CD4-positive, alpha-beta T cell treated with Interleukin-10 for 1 hour (primary cell): ENCODE measurements at places on chromosomes 6 and 20.
A peak's percentile ranks its signal among the peaks of the same experiment; 100 is the strongest.

DNA sequence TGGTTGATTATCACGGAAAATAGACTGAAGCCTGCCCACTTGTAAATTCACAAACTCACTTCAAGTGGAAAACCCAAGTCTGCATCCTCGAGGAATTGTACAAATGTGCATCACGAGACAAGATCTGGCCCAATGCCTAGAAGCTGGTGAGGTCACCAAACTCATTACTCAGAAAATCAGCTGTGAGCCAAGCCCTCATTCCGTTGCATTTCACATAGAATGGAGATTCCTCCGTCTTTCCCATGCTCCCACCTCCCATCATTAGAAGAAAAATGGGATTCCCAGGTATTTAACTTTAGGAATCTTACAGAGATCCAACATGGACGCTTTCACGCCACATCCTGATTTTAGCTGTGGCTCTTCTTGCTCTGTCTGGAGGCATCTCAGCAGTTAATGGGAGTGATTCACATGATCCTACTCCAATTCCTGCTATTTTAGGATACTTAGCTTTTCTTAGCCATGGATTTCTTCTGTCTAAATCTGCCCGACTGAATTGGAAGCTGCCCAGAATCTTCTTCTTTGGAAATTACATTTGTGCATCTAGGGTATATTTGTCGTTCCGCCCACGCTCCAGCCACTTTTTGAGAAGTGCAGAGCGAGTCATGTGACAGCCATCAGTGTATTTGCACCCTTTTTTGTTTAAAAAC is 68.7 kb upstream of the STMND1 start:
- DNase-seq: no peak

DNA sequence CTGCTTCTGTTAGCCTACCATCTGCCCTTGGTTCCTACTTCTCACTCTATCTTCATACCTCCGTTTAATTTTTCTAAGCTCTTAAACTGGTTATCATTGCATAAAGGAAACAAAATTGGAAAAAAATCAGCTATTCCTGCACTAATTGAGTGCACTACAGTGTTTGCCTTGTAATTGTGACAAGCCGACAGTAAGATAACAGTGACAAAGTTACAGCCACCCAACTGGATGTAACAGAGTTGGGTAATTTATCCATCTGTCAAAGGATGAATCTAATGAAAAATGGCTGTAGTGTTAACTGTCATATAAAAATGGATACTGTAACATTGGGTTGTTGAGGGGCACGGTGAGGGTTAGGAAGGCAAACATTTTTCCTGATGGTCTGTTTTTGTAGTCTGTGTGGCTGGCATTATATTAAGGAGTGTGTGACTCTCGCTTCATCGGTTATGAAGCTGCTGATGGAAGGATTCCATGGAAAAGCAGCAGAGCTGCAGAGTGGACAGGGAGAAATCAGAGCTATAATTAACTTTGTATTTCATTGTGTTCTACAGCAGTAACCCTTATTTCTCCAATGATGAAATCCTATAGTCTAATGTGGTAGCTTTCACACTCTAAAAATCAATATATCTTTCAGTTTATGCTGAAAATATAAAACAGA is 12.7 kb downstream of the PBOV1 start:
- DNase-seq: no peak

DNA sequence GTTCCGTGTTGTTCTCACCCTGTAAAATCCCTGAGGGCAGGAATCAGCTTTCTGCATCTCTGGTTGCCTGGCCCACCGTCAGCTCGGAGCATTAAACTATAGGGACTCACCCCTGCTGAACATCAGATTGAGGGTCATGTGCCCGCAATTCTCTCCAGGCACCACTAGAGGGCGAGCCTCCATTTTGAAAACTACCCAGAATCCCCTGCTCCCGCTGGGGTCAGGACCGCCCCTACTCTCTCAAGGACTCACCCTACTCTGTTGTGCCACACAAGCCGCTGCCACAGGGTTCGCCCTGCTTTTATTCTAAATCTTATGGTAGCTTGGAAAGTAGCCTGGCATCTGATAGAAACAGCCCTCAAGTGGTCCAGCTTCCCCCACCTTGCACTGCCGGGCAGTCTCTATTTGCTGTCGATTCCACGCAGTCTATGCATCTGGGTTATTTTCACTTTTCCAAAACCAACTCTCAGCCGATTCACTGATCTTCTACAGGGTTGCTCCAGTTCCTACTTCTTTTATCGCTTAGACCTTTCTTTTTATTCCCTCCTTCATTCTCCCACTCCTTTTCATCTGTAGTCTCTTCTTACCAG is 244.1 kb upstream of the QKI start:
- peak; percentile 12 for DNase-seq

GRCh38 chr6:100796049-100796823 is 84.9 kb downstream of the ASCC3 start:
- no peak for DNase-seq

DNA sequence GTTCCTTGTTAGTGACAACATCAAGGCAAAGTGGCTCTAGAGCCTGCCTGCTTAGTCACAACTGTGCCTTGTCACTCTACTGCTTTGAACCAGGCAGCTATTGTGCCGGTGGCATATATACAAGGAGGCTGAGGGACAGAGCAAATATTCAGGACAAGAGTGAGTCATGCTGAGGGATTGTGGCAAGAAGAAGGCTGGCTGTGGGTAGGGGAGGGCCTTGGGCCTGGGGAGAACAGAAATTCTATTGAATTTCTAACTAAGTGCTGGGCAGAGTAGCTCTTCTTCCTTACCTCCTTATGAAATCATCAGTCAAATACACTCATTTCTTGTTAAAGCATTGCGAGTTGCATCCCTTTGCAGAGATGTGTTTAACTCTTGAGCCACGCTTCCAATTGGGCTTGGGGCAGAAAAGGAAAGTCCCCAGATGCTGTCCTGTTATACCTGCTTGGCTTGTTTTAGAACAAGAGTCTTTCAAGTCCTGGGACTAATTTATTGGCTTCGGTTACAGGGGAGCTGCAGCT is 59.7 kb downstream of the PFDN4 start:
- DNase-seq: no peak

GRCh38 chr6:113995634-113996033 is 24.7 kb upstream of the HDAC2 start:
- DNase-seq: no peak

DNA sequence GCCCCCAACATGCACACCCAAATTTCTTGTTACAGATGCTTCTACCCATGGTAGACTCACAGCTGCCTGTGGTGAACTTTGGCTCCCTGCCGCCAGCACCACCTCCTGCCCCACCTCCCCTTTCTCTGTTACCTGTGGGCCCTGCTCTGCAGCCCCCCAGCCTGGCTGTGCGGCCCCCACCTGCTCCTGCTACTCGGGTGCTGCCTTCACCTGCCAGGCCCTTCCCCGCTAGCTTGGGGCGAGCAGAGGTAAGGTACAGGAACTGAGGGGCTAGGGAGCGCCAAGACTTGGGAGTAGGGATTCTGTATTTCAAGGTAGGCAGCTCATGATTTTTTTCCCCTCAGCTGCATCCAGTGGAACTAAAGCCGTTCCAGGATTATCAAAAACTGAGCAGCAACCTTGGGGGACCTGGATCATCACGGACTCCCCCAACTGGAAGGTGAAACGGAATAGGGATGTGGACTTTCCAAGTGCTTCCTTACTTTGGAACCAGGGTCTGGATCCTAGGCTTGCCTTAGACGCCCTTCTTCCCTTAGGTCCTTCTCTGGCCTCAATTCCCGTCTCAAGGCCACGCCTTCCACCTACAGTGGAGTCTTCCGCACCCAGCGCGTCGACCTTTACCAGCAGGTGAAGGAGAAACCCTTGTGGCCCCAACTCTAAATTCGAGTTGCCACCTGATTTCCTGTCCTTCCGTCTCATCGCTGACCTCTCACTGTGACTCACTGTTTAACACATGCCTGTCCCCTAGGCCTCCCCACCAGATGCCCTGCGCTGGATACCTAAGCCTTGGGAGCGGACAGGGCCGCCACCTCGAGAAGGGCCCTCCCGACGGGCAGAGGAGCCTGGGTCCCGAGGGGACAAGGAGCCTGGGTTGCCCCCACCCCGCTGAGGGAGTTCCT is 15.5 kb downstream of the BAG6 start:
- DNase-seq: no peak

GRCh38 chr6:42935322-42935721 is 6.0 kb downstream of the CNPY3 start:
- DNase-seq: no peak

DNA sequence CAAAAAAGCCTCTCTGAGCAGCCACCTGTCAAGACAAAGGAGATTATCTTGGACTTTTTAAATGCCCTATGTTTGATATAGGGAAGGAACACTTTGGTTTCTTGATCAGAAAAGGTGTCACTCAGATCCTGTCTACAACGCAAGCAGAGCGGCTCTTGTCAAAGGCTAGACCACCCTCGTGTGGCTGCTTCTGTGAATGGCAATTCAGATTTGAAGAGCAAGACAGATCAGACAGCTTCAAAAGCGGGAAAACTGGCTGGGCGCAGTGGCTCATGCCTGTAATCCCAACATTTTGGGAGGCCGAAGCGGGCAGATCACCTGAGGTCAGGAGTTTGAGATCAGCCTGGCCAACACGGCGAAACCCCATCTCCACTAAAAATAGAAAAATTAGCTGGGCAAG is 10.1 kb upstream of the NXT1 start:
- peak; percentile 27 for DNase-seq

DNA sequence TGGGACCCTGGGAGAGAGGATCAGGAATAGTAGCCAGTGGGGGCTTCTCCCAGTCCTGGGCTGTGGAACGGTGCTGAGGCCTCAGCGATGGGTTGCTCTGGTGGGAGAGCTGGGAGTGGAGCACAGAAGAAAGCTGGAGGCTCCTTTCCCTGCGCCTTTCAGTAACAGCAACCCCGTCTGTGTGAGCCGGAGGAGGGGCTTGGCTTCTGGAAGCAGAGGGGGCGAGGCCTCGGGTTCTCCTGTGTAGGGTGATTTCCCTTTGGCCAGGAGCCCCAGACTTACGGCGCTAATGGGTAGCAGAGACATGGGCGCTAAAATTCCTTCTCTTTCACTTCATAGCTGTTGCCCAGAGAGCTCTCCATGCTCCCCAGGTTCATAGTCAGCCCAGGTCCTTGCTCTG is 55.0 kb downstream of the DAAM2 start:
- DNase-seq: no peak

- DNase-seq: no peak
Observed at GRCh38 chr6:38736951-38737350, 21.8 kb downstream of the DNAH8 start.

- DNase-seq: no peak
Observed at GRCh38 chr6:79392094-79392493, 145.1 kb downstream of the LCA5 start.

DNA sequence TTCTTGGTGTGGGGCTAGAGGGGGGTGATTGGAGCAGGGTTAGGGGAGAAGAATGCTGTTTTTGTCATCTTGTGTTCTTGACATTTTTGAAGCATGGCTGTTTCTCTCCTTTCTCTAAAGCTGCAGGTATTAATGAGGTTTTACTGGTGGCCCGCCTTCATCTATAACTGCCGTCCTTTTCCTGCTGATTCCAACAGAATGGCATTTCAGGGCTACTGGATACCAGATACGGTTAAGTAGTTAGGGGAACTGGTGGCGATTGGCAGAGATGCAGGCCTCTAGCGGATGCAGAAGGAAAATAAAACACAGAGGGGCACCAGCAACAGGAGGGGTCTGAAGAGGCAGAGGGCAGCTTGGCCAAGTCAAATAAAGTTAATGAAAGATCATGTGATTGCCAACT is 89.7 kb upstream of the EEF1E1 start:
- DNase-seq: no peak

GRCh38 chr6:48067886-48068277 is 43.1 kb downstream of the PTCHD4 start:
- DNase-seq: no peak

DNA sequence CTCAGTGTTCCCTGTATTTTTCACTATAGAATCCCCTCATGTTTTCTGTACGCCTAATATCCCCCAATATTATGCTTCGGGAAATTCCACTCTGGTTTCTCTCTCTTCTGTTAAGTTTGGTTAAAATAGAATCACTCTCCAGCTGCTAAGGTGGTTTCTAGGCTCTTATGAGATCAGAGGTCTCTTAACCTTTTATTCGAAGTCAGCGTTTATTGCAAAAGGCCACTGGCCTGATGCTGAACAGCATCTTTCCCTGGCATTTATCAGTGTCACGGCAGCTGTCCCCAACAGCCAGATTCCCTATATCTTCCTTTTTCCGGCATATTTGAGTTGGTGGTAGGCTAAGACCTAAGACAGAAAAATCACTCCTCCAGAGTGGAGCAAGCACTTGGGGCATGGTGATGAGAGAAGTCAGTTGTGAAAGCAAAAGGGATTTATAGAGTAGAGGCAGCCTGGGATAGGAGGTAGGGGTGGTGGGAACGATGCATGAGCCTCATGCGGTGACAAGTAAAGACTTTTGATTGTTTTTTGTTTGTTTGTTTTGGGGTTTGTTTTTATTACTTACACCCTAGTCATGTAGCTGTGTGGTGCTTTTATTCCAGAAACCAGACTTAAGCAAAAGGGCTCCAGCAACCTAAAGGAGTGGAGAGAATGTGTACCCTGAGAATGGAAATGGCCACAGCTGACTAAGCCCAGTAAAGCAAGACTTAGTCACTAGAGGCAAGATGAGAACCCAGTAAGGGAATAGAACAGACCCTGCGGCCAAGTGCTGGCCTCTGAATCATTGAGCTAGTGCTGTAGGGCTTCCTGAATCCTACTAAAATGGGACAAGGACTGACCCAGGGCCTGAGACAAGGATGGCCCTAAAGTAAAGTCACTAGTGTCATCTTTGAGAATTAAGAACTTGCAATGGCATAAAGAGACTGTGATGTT is 233.0 kb upstream of the PRND start:
- DNase-seq: no peak

DNA sequence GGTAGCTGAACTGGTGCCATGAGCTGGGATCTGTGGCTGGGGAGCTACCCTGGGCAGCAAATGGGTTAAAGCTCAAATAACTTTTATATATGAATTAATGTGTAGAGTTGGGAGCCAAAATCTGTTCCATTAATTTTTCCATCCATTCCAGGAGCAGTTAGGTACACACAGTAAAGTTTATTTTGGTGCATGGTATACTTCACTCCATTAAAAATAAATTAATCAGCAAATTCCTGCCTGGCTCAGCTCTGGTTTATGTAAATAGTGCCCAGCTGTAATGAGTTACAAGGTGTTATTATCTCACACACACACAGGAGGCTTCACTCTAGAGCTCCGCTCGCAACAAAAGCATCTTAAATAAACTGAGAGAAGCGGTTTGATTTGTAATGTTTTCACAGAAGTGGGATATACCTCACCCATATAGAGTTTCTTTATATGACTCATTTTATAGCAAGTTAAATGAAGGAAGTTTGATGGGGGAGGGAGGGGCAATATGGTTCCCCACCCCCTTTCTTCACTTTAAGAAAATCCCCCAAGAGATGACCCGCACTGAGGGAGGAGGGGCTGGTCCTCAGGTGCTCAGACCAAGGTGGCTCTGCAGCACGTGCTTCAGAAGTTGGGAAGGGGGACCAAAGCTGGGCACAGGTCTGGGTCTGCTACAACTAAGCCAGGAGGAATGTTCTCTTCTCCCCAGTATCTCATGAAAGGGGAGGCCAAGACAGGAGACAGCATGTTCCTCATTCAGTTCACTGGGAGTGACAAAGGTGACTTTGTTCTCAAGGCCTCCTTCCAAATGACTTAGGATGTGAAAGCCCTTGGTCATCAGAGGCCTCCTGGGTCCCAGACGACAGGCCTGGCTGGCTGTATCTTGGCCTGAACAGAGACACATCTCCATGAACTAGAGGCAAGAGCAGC is 10.5 kb upstream of the FAM83C start:
- DNase-seq: no peak
